ENCODE measurements at places on chromosomes 2 and 18.

DNA sequence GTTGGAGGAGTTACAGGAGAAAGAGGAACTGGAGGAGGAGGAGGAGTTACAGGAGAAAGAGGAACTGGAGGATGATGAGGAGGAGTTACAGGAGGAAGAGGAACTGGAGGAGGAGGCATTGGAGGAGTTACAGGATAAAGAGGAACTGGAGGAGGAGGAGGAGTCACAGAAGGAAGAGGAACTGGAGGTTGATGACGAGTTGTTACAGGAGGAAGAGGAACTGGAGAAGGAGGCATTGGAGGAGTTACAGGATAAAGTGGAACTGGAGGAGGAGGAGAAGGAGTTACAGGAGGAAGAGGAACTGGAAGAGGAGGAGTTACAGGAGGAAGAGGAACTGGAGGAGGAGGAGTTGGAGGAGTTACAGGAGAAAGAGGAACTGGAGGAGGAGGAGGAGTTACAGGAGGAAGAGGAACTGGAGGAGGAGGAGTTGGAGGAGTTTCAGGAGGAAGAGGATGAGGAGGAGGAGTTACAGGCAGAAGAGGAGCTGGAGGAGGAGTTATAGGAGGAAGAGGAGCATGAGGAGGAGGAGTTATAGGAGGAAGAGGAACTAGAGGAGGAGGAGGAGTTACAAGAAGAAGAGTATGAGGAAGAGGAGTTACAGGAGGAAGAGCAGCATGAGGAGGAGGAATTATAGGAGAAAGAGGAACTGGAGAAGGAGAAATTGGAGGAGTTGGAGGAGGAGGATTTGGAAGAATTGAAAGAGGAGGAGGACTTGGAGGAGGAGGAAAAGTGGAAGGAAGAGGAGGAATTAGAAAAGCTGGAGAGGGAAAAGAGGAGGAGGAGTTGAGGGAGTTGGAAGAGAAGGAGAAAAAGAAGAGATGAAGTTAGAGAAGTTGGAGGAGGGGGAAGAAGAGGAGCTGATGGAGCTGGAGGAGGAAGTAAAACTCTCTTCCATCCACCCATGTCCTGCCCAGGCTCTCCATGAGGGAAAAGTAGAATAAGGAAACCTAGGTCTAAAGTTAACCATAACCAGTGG lies 37.2 kb downstream of the CLASP1 start:
- DNase-seq = no peak

DNA sequence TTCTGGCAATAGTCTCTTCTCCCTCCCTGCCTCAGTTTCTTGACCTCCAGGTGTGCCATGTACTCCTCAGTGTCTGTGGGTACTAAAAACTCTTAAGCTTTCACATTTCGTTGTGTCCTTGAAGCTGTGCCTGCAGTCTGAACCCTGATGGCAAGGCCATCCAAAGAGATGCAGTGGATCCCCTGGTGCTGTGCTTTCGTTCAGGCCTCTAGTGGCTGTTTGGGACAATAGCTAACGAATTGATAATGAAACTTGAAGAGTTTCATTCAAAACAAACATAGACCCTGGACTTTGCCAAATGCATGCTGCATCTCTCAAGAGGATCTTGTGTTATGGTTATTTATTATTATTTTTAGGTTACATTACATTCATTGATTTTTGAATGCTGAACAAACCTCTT lies 523.1 kb upstream of the FSIP2 start:
- no peak for DNase-seq

DNA sequence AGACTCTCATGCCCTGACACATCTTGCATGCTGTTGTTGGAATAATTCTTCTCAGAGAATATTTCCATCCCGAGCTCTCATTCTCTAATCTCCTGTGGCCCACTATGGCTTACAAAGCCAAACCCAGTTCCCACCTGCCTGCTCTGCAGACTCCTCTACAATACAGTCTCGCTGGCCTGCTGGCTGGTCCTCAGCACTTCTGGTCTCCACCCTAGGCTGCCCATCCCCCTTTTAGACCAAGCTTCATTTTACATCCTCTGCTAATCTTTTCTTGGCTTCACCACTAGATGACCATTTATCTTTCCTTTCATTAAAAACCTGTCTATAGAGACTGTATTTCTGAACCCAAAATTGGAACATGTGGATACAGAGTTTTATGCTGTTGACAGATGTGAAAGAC lies 42.5 kb upstream of the YPEL5 start:
- no peak for DNase-seq

- DNase-seq = no peak
Measured at GRCh38 chr2:190271783-190272456, 47.7 kb downstream of the HIBCH start.

GRCh38 chr2:12155303-12156051 lies 409.0 kb downstream of the LPIN1 start:
- DNase-seq = no peak
